ENCODE measurements at places on chromosomes 12 and 14.

DNA sequence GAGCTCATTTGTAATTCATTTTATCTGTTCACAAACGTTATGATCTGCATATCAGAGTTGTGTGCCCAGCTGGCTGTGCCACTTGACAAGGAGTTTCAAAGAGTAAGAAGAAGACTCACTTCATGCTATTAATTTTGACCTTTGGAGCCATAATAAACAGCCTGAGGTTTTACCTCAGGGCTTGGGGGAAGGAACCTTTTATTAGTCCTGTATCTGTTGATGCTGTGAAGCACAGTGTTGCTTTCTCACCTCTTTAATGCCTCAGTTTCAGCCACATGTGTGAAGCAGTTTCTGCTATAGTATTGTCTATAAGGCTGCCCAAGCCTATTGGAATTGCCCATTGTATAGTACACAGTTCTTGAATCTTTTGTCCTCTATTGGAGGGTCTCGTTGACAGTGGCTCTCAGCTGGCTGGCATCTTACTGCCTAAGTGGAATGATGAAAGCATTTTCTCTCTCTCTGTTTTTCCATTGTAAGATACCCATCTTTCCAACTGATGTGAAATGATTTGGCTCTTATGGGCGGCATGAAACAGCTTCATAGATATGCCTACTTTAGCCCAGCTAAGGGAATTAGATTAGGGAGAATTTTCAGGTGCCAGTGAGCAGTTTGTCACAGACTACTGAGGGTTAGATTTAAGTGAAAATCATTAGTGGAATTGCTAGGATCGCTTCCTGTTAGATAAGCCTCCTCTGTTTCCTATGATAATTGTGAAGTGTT, 34.7 kb downstream of the GPATCH2L start:
- DNase-seq: no peak

- DNase-seq: no peak
These were observed 94.0 kb downstream of the C12orf50 start for GRCh38 chr12:87935216-87935615.

- DNase-seq: peak; percentile 86
These were observed 145.3 kb downstream of the CACNA1C start for GRCh38 chr12:2198005-2198501.

DNA sequence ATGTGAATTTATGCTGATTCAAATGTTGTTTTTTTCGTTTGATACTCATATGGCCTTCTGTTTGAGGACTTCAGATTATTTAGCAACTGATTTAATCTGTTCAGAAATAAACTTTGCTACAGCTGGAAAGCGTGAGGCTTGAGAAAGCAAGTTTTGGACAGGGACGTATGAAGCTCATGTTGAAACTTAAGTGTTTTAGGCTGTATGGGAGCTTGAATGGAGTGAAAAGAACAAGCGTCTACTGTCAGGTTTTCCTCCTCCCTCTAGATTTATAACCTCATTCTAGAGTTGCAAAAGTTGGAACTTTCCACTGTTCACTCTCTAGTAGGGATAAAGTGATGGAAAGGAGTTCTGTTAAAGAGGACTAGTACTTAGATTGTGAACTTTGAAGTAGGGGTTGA, 1.0 kb downstream of the PRPF39 start:
- peak; percentile 2 for DNase-seq

DNA sequence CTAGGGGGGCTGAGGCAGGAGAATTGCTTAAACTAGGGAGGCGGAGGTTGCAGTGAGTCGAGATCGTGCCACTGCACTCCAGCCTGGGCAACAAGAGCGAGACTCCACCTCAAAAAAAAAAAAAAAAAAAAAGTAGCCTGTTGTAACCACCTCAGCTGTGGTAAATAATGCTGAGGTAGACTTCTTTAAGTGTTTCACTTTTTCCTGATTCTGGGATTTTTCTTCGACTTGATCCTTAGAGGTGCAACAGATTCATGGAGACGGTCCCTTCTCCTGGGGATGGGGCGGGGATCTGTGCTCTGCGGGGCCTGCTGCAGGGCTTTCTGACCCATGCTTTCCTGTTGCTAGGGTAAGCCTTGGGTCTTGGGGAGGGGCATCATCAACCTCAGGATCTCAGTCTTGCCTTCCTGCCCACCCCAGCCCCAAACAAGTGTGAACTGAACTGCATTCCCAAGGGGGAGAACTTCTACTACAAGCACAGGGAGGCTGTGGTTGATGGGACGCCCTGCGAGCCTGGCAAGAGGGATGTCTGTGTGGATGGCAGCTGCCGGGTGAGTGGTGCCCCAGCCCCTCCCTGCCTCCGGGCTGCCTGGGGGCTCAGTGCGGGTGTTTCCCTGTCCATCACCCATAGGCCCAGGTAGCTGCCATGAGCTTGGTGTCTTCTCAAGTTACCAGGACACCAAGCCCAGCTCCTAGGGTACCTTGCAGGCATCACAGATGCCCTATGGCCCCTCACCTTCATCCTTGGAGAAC, 12.4 kb downstream of the PAPLN start:
- DNase-seq: no peak

- no peak for DNase-seq
These were observed 1067.3 kb downstream of the FLRT2 start for GRCh38 chr14:86597279-86597678.

GRCh38 chr14:21940887-21941856, 267.6 kb upstream of the OR4E1 start:
- peak; percentile 54 for DNase-seq

- DNase-seq: no peak
These were observed 122.0 kb upstream of the EGLN3 start for GRCh38 chr14:34072921-34073320.

GRCh38 chr12:64419696-64420095, 15.5 kb downstream of the XPOT start:
- no peak for DNase-seq

GRCh38 chr12:31756977-31757420, 28.2 kb upstream of the AMN1 start:
- peak; percentile 71 for DNase-seq

DNA sequence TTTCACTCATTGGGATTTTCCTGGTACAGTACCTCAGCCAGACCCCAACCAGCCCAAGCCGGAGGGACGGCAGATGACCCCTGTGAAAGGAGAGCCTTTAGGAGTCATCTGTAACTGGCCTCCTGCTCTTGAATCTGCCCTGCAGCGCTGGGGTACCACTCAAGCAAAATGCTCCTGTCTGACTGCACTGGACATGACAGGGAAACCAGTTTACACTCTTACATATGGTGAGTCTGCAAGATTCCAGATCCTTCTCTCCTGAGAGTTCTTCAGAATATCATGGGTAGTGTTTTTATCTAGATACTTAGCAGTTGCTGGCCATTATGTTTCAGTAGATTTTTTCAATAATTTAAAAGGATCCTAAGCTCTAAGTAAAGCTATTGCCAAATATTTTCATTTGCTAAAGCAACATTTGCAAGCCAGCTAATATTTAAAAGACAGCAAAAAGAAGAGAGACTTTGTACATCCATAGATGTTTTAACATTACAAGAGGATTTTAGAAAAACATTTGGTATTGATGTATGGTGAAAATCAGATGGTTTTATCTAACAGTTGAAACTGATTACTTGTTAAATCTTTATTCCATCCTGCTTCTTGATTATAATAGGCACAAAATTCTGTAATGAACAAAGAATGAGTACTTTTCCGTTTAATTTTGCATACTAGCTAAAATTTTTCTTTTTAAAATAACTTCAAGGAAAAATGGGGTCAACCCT, 85.1 kb upstream of the ATF1 start:
- no peak for DNase-seq

DNA sequence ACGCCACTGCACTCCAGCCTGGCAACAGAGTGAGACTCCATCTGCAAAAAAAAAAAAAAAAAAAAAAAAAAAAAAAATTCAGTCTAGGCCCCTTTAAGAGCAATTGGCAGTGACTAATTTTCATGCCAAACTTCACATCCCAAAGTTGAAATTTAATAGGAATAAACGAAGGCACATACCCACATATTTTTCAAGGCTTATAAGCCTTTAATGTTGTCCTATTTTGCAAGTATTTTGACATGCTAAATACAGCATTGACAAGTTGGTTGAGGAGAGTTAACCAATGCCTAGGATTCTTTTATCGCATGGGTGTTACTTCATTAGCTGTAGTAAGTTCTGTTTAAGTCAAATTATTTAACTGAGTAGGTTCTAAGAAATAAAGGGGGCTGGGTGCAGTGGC, 23.5 kb upstream of the HIP1R start:
- DNase-seq: no peak

All from ACHN (cell line).